ENCODE measurements at places on chromosomes 1 and 21. TPM values are rescaled to one million over a fixed set of nuclear protein-coding genes. Genes with fewer than 3 reads are reported as not detected.

SMIM12 gene
- total RNA-seq: 38.1 TPM

KRTAP19-1 gene
- total RNA-seq: not detected

NIPAL3 gene
- 47.2 TPM for total RNA-seq

MMEL1 gene
- total RNA-seq: not detected

IFNLR1 gene
- 0.94 TPM for total RNA-seq

RPS6KA1 gene
- total RNA-seq: 11.8 TPM

GJB3 gene
- not detected for total RNA-seq

GPR25 gene
- not detected for total RNA-seq

TRAF3IP3 gene
- not detected for total RNA-seq

TEDDM1 gene
- not detected for total RNA-seq

SPRR2B gene
- not detected for total RNA-seq

SPATA1 gene
- total RNA-seq: 1.4 TPM

ETV3L gene
- total RNA-seq: not detected

OR10J1 gene
- not detected for total RNA-seq

SVBP gene
- 28.1 TPM for total RNA-seq

SPRR2E gene
- total RNA-seq: not detected

C1orf87 gene
- not detected for total RNA-seq

PARP1 gene
- 49.8 TPM for total RNA-seq

TFF2 gene
- total RNA-seq: not detected

C1orf116 gene
- 0.86 TPM for total RNA-seq

KRTAP7-1 gene
- total RNA-seq: not detected

FMO4 gene
- 1.1 TPM for total RNA-seq

RXFP4 gene
- total RNA-seq: not detected

TDRD5 gene
- total RNA-seq: not detected

Measured in astrocyte (in vitro differentiated cells and primary cell).